ENCODE measurements at places on chromosomes 11 and 22. TPM values are rescaled to one million over a fixed set of nuclear protein-coding genes. Genes with fewer than 3 reads are reported as not detected.

Gene PTPRJ
- total RNA-seq: 6.6 TPM

Gene MIF
- total RNA-seq: 160 TPM

Gene HEPN1
- total RNA-seq: not detected

Gene DCHS1
- 5.2 TPM for total RNA-seq

Gene GGTLC3
- not detected for total RNA-seq

Gene TRIM48
- total RNA-seq: not detected

Gene IGSF9B
- 1.7 TPM for total RNA-seq

Gene ABTB2
- total RNA-seq: 1.7 TPM

Gene MYRF
- total RNA-seq: 0.18 TPM

Gene TMEM121B
- total RNA-seq: 0.09 TPM

Gene GSTT2B
- total RNA-seq: 4.9 TPM

Gene TENM4
- 26.4 TPM for total RNA-seq

Gene SCUBE2
- total RNA-seq: 1.1 TPM

Gene LDLRAD3
- 10.8 TPM for total RNA-seq

Gene AHNAK
- total RNA-seq: 737 TPM

Gene PAAF1
- total RNA-seq: 11.1 TPM

Gene PATE4
- total RNA-seq: not detected

Gene OVOL1
- total RNA-seq: not detected

Gene CDHR5
- not detected for total RNA-seq

Gene C22orf42
- not detected for total RNA-seq

Gene MS4A4A
- total RNA-seq: not detected

Gene UBQLN3
- total RNA-seq: not detected

Gene MS4A14
- not detected for total RNA-seq

Gene MAPK8IP2
- 1.1 TPM for total RNA-seq

Gene HMOX1
- 59.2 TPM for total RNA-seq

Gene USH1C
- total RNA-seq: not detected

Gene CDC42EP1
- 30.3 TPM for total RNA-seq

Gene AMOTL1
- total RNA-seq: 64.7 TPM

Data from fibroblast of the aortic adventitia (primary cell).